ENCODE measurements at places on chromosomes 4 and X.

- peak; percentile 25 for DNase-seq
Observed at GRCh38 chr4:128803783-128804182, 5.7 kb upstream of the JADE1 start.

DNA sequence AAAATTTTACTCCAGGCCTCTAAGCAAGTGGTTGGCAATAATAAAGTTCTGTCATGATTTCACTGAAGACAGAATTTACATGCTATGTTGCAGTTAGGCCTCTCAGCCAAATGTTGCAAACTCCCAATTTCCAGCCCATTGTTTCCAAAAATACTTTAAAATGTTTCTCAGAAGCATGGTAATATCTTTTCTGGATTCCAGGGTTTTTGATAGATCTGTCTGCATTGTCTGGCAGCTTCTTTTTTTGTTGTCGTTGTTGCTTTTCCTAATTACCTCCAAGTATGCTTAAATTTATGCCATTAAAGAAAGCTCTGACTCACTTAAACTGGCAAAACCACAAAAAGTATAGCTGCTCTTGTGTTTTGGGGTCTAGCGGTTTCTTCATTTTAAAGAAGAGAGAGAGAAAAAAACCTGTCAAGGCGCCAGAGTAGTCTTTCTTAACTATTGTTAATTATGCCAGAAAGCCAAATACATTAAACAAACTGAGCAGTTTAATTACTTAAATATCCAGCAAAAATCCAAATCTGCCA, 97.0 kb downstream of the AGTR2 start:
- DNase-seq = no peak

GRCh38 chr4:153618833-153619232, 65.2 kb upstream of the TLR2 start:
- no peak for DNase-seq

GRCh38 chr4:29009908-29010307, 1710.3 kb upstream of the PCDH7 start:
- DNase-seq = no peak

GRCh38 chrX:152601848-152602616, 35.7 kb upstream of the GABRQ start:
- no peak for DNase-seq

DNA sequence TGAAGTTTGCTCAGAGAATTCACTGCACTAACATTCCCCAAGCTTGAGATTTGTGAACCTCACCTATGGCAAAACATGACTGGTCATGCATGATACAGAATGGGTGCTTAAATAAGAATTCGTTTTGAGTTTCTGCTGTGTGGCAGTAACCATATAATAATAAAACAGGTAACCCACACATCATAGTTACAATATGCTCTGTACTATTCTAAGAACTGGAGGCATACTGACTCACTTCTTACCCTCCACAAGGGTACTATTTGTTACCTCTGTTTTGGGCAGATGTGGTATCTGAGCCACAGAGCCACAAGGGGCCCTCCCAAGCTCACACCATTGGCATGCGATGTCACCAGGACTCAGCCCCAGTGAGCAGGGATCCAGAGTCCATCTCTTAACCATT, 17.6 kb downstream of the SLC2A9 start:
- DNase-seq = no peak

- no peak for DNase-seq
Observed at GRCh38 chrX:38768079-38768478, 33.2 kb upstream of the MID1IP1 start.

- no peak for DNase-seq
Observed at GRCh38 chr4:168385142-168385490, 66.6 kb upstream of the DDX60 start.

DNA sequence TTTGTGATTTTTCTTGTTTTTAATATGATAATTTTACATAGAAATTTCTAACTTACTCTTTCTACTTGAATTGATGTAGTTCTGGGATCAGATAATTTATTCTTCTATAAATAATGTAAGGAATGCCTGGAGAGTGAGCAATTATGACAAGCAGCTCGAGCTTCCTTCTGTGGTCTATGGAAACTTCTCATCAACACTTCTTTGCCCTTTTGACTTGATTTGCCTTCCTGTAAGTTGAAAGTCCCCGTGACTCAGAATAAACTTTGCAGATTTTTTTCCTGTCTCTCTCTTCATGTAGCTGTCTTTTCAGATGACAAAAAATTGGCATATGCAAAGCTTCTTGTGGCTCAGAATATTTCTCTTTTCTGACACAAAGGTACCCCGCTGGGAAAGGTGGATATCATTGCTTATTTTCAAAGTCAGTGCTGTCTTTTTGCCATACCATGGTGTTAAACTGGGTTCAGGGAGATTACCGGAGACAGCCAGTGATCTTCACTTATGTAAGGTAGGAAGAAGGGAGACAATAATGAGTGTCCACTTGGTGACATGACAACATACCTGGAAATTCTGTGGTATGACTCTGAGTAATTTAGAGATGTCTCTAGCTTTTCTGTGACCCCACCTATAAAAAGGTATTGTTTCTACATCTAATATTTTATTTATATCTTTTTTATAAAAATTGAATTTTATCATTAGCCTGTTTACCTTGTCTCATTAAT, 278.6 kb upstream of the GNPDA2 start:
- DNase-seq = no peak

- no peak for DNase-seq
Observed at GRCh38 chr4:8437281-8437680, 3.2 kb downstream of the ACOX3 start.

GRCh38 chr4:52102587-52102986, 51.5 kb downstream of the SPATA18 start:
- DNase-seq = no peak

DNA sequence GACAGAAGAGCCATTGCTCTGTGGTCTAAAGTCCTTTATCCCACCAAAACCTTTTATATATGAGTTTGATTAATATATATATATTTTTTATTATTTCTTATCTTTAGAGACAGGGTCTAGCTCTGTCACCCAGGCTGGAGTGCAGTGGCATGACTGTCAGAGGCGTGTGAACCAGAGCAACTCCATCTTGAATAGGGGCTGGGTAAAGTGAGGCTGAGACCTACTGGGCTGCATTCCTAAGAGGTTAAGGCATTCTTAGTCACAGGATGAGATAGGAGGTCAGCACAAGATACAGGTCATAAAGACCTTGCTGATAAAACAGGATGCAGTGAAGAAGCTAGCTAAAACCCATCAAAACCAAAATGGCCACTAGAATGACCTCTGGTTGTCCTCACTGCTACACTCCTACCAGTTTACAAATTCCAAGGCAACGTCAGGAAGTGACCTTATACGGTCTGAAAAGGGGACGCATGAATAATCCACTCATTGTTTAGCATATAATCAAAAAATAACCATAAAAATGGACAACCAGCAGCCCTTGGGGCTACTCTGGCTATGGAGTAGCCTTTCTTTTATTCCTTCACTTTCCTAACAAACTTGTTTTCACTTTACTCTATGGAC, 10.5 kb downstream of the TBCK start:
- DNase-seq = no peak

DNA sequence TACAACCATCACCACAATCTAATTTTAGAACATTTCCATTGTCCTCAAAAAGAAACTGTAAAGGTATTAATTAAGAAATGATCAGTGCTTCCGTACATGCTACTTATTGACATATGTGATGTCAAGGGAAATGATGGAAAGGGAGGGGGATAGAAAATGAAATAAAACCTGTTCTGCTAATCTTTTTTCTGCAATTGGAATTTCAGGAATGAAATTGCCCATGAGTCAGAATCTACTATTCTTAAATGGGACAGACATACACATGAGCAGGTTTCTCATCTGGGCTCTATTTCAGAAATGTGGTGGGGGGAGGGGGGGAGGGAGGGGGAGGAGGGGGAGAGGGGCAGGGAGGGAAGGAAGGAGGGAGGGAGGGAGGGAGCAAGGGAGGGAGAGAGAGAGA, 91.0 kb downstream of the SHROOM4 start:
- no peak for DNase-seq

DNA sequence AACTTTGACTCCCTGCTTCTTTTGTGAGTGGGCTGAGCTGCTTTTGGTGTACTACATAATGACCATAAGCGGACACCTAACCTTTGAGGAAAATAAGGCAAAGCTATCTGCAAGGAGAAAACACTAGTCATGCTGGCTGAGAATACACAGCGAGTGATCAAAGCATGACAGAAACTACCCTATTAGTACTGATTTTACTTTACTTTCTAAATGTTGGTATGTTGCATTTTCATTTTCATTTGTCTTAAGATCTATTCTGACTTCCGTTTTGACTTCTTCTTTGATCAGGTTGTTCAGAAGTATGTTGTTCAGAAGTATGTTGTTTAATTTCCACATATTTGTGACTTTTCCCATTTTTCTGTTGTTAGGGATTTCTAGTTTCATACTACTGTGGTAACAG, 361.1 kb downstream of the TRAM1L1 start:
- DNase-seq = no peak

GRCh38 chr4:172521248-172521647, 647.4 kb upstream of the GALNT7 start:
- no peak for DNase-seq

DNA sequence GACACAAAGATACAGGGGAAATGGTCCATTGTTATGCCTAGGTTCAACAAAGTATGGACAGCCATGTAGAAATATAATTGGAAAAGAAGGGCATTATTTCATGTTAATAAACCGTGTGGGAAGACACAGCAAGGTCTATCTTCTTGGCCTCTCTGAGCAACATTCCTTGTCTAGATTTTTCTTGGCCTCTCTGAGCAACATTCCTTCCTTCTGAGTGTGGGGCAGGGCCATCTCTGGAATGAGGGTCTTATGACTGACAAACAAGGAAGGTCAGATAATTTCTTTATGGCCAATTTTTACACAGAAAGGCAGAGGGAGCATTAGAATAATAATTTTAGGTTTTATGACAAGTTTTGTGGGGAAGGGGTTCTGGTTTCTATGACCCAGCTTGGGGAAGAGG, 24.3 kb upstream of the MAOA start:
- DNase-seq = no peak

DNA sequence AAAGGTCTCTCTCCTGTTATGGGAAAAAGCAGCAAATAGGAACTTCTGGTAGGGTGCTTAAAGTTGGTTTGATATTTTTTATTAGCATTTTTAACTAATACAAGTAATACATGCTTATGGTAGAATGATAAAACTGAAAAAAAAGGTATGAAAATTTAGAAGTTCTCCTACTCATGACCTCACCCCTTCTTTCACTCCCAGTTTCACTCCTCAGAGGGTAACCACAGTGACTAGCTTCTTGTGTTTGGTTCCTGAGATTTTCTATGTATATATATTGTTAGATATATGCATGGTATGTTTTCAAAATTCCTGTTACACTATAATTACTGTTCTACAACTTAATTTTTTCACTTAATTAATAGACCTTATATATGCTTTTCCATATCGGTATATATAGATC, 66.5 kb downstream of the AR start:
- no peak for DNase-seq

- DNase-seq = peak; percentile 72
Observed at GRCh38 chr4:23889814-23890341, at the start of gene PPARGC1A. Gene PPARGC1A (minus strand): TSS chr4:23890047. CDS start chr4:23889957, 90 bp downstream.

DNA sequence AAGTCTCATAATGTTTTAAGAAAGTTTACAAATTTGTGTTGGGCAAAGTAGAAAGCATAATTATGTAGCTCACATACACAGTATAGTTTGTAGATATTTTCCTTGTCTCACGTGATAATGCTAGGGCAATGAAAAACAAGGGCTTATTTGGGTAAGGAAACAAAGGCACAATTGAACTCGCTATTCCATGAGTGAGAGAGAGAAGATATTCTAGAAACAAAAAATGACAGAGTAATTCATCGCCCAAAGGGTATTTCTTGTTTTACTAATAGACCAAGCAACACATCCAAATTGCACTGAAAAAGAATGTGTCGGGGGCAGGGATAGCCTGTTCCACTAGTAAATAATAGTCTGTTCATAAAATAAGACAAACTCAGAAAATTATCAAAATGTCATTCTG, 3.6 kb upstream of the ASB11 start:
- DNase-seq = no peak

- no peak for DNase-seq
Observed at GRCh38 chrX:107450823-107451509, 1.5 kb downstream of the FRMPD3 start.

- no peak for DNase-seq
Observed at GRCh38 chr4:84451546-84451945, 47.5 kb downstream of the NKX6-1 start.

DNA sequence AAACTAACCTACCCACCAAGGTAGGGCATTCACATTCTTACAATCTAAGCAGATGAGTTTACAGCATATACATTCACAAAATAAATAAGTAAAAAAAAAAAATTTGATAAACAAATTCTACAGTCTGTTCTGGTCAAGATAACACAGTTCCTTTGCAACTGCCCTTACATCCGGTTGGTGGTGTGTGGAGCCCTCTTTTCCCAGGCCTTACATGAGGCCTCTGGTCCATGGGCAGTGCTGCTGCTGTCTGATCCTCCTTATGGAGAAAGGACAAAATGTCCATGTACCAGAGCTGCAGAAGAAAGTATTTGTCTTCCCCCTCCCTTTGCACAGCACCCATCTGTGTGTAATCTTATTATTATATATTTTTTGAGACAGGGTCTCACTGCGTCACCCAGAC, 2.2 kb upstream of the SEPTIN11 start:
- DNase-seq = no peak

GRCh38 chr4:106495476-106495875, 126.9 kb upstream of the GIMD1 start:
- DNase-seq = no peak

DNA sequence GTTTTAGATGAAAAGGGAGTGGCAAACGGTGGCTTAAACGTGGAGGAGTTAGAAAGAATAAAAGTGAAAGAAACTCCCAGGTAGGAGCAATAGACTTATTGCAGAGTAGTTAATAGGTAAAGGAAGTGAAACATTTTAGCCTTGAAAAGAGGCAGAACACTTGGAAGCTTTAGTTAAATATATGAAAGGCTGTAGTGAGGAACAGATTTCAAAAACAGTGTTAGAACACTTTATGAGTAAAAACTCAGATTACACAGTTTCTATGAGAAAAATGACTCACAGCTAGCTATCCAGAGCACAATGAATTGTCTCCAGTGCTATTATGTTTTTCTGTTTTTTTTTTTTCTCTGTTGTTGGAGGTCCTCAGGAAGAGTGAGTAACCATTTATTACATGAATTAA, 45.8 kb downstream of the TACR3 start:
- no peak for DNase-seq

DNA sequence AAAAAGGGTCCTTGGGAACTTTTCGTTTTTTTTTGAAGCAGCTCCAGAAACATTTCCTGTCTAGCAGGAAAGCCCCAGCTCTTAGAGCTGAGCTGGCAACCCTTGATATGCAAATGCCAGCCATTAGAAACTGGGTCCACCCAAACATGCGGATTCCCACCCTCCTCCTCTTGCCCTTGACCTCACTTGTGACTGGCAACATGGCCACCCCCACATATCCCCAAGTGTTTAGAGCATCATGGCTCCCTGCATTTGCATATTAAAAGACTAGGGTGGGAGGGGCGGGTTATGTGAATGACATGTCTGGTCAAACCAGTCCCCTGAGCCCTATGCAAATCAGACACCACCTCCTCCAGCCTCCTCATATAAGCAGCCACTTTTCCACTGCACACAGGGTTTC, 671.1 kb downstream of the FAT4 start:
- no peak for DNase-seq

GRCh38 chr4:77240469-77241066, 83.6 kb downstream of the CCNG2 start:
- peak; percentile 51 for DNase-seq

Data from mucosa of descending colon (tissue), 3 donors.